Stimulated activated CD8-positive, alpha-beta memory T cell treated with anti-CD3 and anti-CD28 coated beads, Interleukin-4, amount 100 ng/mL, for 4 hours (primary cell): ENCODE measurements at places on chromosomes 4 and X.

DNA sequence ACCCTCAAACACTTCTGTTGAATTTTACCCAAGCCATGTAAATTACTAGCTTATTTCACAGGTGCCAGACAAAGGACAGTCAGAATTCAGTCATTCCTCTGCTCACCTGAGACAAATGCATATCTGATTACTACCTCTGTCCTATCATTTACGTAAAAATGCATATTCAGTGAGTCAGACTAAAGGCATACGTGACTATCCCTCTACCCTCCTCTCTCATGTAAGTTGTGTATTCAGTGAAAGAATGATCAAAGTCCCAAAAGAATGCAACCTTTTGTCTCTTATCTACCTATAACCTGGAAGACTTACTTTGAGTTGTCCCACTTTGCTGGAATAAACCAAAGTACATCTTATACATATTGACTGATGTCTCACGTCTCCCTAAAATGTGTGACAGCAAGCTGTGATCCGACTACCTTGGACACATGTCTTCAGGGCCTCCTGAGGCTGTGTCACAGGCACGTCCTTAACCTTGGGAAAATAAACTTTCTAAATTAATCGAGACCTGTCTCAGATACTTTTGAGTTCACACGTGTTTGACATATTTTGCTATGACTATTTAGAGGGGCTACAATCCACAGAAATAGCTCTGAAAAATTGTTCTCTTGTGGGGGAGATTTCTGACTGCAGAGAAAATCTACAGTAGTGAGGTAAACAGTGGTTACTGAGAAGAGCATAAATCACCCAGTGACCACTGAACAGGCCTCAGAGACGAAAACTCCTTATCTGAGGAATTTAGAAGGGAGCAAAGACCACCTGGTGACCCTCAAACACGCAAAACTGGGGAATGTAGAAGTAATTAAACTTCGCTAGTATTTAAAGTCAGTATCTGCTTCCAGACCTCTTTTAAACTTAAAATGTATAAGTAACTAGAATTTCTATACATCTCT is 1575.8 kb downstream of the STIM2 start:
- DNase-seq, result no peak

GRCh38 chr4:76354517-76355473 is 48.3 kb downstream of the STBD1 start:
- no peak for DNase-seq

GRCh38 chrX:135393051-135393450 is 28.7 kb upstream of the SMIM10L2A start:
- DNase-seq, result no peak

- DNase-seq, result no peak
Observed at GRCh38 chr4:154467886-154468285, 23.7 kb downstream of the DCHS2 start.

DNA sequence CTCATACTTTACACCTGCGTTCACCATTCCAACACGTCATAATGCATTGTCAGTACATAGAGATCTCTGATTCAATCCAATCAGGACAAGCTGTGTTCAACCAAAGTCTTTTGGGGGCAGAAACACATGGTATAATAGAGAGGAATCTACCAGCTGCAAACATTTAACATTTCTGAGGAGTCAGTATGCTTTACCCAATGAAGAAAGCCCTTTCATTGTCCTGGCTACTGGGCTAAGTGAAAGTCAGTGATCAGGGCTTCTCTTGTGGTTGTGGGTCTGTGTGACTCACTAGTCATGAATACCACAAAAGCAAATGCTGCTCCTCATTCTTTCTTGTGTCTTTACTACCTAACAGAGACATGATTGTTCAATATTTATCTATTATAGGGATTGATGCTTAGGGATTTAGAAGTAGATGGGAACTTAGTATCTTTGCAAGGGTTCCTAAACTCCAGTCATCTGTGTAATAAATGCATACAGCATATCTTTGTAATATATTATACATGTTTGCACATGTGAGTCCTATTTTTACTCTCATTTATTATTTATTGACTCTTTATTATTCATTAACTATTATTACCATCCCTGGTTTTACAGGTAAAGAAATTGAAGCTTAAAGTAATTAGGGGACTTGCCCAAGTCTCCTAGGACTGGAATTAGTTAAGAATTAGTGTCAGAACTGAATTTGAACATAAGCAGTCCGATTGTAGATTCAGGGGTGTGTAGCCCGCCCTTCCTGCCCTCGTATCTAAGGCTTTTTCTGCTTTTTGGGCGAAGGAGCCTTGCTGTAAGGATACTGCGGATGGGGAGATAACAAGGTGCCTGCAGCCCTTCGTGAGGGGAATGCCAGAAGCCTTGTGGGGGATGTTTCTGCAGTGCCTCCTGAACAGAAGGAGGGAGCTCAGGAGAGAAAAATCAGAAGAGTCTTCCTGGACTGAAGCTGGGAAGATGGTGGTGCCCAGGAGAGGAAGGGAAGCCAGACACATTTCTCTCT is 353.1 kb upstream of the BOD1L1 start:
- DNase-seq, result no peak
